ENCODE measurements at places on chromosomes 2 and 18.

- DNase-seq, result no peak
Measured at GRCh38 chr2:1787755-1788477, 43.6 kb upstream of the PXDN start.

- no peak for DNase-seq
Measured at GRCh38 chr2:64313398-64313723, 140.6 kb upstream of the LGALSL start.

- DNase-seq, result no peak
Measured at GRCh38 chr2:218476676-218477075, 57.8 kb downstream of the VIL1 start.

GRCh38 chr18:79983793-79984192, 4.6 kb downstream of the TXNL4A start:
- no peak for DNase-seq

GRCh38 chr2:71922091-71922490, 225.6 kb downstream of the CYP26B1 start:
- no peak for DNase-seq

GRCh38 chr2:66805016-66805865, 370.3 kb downstream of the MEIS1 start:
- DNase-seq, result no peak

DNA sequence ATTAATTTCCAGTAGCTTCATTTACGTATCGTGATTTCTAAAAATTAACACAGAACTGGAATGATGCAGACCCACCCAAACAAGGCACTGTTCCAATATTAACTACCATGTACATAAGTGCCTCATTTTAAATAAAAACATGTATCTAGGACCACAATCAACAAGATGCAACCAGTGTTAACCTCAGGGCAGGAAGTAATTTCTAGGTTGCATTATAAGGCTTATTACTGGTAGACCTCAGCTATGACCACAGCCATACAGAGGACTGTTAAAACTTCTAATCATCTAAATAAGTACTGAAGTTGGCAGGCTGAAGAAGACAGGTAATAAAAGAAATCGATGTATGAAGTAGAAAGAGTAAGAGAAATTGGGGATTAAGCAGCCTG, 262.9 kb downstream of the HDAC4 start:
- DNase-seq, result no peak
